ENCODE measurements at places on chromosomes 6 and 20.

DNA sequence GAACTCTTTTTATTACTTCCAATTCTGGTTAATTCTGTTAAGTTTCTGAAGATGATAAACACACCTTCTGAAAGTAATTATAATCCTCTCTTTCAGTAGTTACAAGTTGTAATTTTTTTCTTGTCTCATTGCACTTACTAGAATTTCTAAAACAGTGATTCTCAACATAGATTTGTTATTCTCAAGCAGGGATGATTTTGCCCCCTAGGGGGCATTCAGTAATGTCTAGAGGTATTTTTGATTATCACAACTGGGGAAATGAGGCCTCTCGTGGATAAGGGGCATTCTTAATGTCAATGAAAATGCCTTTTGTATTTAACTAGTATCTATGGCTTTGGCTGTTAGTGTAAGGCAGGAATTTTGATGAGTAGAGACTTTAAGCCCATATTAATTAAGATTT is 39.4 kb upstream of the MAFB start:
- DNase-seq, result no peak

DNA sequence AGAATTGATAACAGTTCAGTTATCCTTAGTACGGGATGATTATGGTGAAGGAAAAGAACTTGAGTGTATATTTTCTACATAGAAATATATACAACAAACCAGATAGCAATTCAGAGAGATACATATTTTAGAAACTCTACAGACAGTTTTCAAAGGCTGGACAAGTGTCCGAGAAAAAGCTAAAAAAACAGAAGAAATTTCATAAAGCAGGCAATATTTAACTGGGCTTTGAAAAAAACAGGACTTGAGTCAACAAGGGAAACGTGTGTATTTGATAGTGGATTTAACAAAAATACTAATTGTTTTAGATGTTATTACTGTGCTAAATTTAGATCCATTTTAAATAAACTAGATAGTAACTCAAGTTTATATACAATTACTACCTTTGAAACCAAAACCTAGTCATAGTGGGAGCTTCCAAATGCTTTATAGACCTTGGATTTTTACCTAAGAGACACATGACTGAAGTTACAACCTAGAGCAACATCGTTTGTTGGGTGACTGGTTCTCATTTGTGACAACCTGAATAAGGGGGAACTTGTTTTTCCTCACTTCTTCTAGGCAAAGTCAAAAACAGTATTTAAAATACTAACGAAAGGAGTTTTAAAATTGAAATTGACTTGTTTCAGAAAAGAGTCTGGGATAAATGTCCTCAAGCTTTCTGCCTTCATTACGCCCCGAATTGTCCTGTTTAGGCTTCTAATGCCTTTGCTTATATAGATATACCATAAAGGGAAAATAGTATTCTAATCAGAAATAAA is 116.7 kb upstream of the PRSS16 start:
- no peak for DNase-seq

GRCh38 chr6:168026925-168027324 is 29.5 kb downstream of the KIF25 start:
- no peak for DNase-seq

- no peak for DNase-seq
Observed at GRCh38 chr6:144055121-144055931, 40.0 kb downstream of the SF3B5 start.

- no peak for DNase-seq
Observed at GRCh38 chr6:136627191-136627590, 77.0 kb upstream of the MAP7 start.

DNA sequence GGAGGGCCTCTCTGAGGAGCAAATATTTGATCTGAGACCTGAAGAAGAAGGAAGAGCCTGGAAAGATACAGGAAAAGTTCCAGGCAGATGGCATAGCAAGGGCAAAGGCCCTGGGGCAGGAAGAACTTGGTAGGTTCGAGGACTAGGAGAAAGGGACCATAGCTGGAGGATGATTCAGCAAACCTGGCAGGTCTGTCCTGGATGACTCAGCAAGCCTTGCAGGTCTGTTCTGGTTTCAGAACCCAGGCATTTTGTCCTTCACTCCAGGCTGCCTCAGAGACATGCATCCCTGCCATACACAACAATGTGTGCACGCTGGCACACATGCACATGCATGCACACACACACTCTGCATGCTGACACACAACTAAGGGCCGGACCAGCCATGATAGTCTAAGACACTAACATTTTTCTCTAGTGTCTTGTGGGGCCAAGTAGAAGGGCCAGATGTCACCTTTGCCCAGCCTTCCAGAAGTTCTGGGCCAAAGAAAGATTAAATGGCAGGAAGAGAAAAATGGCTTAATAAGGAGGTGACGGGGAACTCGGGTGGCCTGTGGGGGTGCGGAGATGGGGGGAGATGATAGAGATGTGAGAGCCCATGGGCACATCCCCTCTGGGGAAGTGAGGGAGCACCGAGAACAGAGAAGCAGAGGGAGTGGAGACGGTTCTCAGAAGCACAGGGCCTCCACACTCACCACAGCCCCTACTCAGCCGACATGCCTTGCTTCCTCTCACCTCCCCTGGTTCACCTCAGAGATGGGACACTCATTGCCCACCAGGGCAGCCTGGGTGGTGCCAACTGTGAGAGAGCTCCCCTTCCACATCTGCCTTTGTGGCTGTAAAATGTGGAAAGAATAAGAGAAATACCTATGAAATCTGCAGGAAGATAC is 15.4 kb upstream of the TRIB3 start:
- no peak for DNase-seq

- no peak for DNase-seq
Observed at GRCh38 chr6:168735268-168735949, 294.4 kb downstream of the SMOC2 start.

DNA sequence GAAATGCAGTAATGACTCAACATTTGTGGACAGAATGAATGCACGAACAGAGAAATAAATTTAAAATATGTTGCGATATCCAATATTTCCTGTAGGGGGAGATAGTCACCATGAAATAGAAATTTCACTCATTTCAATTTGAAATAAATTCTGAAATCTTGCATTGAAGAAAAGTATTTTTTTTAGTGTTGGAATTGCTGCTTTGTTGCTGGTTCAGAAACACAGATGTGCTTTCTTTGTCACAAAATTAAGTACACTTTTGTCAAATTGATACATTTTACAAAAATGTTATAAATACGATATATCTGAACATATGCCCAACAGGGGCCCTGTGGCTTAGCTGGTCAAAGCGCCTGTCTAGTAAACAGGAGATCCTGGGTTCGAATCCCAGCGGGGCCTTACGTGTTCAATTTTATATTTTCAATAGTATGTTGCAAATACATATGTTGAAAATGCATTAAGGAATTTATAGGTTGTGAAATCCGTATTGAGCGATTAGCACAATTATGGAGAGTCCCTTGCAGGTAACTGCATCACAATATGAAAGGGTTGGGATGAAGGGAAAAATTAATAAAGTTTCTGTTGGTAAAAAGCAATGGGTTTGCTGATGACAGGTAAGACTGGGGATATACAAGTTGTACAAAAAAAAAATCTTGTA is 85.4 kb upstream of the PRSS16 start:
- DNase-seq, result no peak

DNA sequence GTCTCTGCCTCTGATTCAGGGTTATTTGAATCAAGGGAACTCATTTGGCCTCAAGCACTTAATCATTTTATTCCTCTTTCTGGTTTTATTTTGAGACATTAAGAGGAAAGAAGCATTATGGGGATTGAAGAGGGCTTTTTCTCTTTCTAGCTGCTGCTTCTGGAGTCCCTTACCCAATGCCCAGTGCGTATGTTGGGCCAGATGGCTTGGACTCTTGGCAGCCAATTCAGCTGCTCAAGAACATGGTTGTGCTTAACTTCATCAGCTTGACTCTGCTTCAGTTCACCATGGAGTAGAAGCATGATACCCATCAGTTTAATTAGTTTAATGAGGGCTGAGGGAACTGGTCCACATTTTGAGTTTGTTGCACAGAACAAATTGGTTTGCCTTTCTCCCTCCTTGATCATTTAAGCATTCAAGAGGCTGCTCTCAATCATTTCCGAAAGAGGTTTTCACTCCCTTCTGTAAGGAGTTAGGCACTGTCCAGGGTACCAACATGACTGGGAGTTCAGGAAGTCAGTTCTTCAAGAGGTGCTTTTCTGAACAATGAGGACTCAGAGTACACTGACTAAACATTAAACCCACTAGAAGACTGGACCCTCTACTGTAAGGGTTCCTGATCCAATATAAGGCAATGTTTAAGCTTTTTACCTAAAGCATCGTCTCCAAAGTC is 14.6 kb downstream of the PDYN start:
- no peak for DNase-seq

DNA sequence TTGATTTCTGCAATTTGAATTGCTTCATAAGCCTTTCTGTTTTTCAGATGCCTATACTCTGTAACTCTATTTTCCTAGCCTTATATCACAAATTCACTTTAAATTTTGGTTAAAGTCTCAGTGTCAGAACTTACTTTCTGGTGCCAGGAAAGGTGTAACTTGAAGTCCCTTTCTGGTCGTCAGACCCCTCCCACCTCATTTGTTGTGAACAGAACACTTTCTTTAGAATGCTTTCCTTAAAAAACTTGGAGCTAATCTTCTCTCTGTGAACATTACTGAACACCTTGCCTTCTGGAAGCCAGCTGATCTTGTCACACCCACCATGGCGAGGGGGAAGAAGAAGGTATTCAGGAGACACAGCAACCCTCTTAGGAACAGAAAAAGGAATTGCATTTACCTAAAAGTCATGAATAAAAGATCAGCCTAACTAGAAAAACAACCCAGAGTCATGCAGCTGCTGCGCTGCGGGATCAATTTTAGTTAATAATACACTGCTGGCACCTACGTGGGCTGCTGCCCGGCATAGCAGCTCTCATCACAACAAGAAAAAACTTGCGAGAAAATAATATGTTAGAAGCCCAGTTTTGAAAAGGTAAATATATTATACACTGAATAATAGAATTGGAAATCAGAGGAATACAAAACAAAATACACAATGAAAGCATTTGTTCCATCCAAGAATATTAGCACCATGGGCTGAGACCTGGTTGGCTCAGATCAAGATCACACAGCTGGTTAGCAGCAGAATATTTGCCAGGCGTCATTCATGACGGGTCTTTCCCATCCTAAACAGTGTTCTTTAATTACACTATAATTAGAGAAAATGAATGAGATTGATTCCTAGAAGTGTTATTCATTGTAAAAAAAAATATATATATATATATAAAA is 5.8 kb upstream of the FAM217A start:
- no peak for DNase-seq

- no peak for DNase-seq
Observed at GRCh38 chr6:25179051-25179778, 100.0 kb upstream of the CARMIL1 start.

DNA sequence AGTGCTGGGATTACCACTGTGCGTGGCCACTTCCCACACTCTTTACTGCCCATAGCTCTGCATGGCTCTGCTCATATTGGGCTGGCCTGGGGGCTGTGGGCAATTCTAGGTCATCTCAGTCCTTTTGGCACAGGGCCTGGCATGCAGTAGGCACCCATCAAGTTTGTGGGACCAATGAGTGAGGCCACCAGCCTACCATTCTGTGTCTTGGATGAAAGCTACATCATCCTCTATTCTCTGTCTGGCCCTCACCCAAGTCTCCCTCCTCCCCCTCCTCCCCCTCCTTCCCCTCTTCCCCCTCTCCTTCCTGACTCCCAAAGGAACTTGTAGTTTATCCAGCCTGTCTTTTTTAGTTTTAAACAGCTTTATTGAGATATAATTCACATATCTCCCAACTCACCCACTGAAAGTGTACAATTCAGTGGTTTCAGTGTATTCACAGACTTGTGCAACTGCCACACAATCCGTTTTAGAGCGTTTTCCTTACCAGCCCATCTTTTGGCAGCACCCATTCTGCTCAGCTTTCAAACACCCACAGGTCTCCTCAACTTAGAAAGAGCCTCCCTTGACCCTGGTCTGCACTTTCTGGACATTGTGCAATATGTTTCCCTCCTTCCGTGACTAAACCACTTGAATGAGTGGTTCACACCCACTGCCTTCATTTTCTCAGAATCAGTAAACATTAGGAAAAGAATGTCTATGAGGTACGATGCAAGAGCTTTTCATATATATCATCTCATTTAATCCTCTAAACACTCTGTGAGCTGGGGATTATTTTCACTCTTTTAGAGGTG is 21.5 kb upstream of the MRPS18A start:
- no peak for DNase-seq

- DNase-seq, result peak; percentile 17
Observed at GRCh38 chr6:69795469-69796072, 1.2 kb downstream of the LMBRD1 start.

DNA sequence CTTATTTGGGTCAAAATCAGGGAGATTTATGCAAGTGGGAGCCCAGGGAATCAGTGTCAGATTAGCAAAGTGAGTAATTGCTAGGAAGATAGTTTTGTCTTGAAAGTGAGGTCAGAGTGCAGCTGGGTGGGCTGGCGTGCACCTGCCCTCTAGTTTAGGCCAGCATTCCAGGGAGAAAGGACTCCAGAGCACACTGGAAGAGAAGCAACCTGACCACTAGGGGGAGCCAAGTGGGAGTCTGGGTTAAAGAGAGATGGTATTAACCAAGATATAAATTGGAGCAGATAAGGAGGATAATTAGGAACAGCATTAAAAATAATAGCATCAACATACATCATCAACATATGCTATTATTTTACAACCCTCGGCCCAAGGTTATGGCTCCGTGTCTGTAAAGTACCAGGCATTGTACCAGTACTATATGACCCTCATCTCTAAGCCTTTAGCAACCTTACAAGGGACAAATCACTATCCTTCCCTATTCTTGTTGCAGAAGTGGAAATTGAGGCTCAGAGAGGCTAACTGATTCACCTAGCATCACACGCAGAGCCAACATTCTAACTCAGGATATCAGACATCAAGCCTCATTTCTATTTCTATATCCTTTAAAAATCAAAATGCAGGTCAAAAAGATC is 57.8 kb downstream of the SLC2A10 start:
- DNase-seq, result no peak

- no peak for DNase-seq
Observed at GRCh38 chr6:21023210-21023609, 489.0 kb downstream of the CDKAL1 start.

DNA sequence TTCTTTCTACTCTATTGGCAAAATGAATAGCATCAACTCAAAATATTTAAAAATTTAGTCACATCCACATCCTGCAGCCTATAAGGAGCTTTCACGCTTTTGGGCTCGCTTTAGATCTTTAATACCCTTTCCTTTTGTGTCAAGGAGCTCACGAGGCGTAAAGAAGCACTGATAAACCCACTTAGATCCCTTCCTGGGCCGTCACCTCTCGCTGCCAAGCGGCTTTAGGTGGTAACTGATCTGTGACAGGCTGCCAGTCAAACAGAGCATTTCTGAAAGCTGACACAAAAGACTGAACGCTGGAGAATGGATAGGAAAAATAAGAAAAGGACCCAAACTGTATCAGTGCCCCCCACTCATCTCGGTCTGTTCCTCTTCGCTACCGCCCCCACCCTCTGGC is 385.7 kb upstream of the MMS22L start:
- DNase-seq, result no peak

Data from urinary bladder (tissue), 4 donors.